Esophagus squamous epithelium (tissue), 5 donors: ENCODE measurements at places on chromosomes 6 and 20.

GRCh38 chr6:167157414-167157813 lies 366 bp downstream of the GPR31 start:
- DNase-seq, result no peak

GRCh38 chr6:15518878-15519277 lies 143.9 kb downstream of the DTNBP1 start:
- no peak for DNase-seq

- DNase-seq, result no peak
Measured at GRCh38 chr6:37987018-37987417, 167.5 kb downstream of the ZFAND3 start.

DNA sequence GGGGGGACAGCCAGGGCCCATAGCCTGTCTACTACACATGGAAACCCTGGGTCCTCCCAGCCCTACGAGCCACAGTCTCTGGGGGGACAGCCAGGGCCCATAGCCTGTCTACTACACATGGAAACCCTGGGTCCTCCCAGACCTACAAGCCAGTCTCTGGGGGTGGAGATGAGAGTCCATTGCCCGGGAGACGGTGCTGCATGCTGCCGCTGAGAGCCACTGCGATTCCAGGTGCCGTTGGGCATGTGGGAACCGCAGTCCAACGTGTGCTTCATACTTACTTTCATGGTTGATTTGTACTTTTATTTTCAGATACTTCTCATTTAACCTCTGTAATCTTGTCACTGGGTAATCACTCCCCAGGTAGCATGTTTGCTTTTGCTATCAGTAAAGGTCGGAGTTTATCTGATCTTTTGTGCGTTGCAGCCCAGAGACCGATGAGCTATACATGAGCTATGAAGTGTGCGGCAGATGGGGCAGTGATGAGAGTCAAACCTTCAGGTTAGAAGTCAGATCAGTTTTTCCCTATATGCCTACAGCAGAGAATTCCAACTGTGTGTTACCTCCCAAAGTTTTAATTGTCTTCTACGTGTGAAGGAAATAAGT lies 58.2 kb downstream of the SMOC2 start:
- no peak for DNase-seq

GRCh38 chr6:41177287-41177686 lies 14.4 kb upstream of the TREM2 start:
- DNase-seq, result no peak
